ENCODE measurements at places on chromosomes 3 and 15.

GRCh38 chr15:82750831-82751180 is 41.1 kb upstream of the AP3B2 start:
- DNase-seq, result no peak

DNA sequence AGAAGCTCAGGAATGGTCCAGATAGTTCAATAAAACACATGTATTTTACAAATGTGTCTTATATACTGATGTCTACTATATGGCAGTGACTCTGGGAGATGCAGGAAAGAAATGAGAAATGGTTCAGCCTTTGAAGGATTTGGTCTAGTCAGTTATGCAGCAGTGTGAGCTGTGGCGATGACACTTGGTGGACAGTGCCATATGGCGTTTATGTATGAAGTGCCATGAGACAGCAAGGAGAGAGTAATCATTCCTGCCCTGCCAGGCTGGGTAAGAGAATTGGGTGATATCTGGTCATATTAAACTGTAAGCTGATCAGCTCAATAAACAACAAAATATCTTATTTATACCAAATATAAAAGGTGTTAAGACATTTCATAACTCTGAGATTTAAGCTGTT is 47.6 kb upstream of the ANP32A start:
- no peak for DNase-seq

- DNase-seq, result no peak
These were observed 48.7 kb downstream of the MYH15 start for GRCh38 chr3:108461661-108462111.

- no peak for DNase-seq
These were observed 123.0 kb downstream of the PTPRG start for GRCh38 chr3:61684386-61684785.

GRCh38 chr15:90291679-90292356 is 26.3 kb downstream of the NGRN start:
- DNase-seq, result no peak

DNA sequence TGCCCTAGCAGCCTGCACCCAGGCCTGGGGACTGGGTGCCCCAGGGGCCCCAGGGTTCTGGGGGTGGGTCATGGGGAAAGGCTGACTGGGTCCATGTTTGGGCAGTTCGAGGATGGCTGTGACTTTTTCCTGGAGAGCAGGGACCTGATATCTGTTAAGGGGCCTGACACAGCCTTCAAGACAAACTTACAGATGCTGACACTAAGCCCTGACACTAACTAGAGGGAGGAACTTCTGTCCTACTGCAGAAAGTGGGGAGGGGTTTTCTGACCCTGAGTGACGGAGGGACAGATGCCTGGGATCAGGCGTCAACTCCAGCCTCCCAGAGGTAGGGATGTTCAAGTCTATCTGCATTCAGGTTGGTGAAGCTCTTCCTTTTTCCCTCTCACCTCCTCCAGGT is 45.0 kb upstream of the SLC6A11 start:
- DNase-seq, result no peak

DNA sequence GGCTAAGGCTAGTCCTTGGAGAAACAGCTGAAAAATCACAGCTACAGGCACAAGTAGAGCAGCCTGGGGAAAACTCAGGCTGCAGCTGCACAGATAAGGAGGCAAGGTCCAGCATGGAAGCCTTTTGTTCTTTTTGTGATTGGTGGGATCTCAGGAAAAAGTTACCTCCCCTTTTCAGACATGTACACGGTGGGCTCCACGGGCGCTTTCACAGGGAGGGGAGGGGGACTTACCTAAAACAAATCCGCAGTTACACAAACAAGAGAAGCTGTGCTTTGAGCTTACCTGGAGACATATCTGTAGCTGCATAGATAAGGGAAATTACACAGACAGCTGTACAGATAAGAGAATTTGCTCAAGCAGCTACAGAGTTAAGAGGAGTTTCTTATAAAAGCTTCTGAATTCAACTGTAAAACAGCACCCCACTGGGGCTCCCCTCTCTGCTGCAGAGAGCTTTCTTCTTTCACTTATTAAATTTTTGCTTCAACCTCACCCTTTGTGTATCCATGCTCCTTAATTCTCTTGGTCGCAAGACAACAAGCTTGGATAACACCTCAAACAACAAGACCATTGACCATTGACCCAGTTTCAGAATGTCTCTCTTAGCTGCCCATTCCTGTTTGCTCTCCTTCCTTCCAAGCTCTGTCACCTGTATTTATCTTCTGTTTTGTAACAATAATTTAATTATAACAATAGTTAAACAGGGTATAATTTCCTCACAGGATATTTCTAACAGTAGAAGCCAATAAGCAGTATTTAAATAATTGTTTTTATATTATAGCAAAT is 10.9 kb upstream of the CD200 start:
- no peak for DNase-seq

- DNase-seq, result no peak
These were observed 127.6 kb downstream of the NAALADL2 start for GRCh38 chr3:174986685-174987084.

DNA sequence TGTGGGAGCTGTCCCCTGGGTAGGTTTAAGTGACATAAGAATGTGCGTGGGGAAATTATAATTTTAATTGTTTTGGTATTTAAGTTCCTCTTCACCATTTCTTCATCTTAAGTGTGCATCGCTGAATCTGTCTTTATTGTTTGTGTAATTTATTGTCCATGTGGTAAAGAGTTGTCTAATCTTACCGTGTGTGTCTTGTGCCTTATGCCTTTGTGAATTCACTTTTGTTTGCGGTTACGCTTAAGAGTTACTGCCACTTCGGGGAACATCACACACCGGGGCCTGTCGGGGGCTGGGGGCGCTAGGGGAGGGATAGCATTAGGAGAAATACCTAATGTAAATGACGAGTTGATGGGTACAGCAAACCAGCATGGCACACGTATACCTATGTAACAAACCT is 767 bp downstream of the WDR48 start:
- no peak for DNase-seq

DNA sequence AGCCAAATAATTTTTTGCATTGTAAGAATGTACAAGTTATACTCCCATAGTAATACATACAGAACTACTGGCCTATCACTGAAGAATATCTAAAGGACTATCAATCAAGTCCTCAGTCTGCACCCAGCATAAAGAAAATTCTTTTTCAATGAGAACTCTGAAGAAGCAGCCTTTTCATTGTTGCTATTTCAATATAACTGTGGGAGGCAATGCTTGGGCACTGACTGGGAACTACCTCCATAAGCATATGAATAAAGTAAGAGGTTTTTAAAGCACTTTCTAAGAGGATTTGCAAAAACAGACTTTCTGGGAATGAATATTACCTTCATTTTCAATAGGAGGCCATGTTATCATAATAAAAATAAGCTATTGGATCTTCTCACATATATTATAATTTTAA is 24.6 kb upstream of the NECTIN3 start:
- no peak for DNase-seq

DNA sequence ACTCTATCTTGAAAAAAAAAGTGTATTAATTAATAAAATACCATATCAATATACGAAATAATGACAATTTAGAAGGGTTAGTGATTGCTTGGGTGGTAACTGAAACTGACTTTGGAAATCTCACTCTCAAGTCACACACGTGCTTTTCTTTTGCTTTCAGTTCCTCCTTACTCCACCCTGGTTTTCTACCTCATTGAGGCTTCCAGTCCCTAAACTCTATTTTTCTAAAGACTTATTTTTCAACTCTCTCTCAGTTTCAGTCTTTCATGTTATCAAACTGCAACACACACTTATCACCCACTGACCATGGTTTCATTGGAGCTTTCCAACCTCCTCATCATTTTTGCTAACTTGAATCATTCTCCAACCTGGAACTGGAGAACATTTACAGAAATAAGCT is 23.5 kb downstream of the IL12A start:
- no peak for DNase-seq

DNA sequence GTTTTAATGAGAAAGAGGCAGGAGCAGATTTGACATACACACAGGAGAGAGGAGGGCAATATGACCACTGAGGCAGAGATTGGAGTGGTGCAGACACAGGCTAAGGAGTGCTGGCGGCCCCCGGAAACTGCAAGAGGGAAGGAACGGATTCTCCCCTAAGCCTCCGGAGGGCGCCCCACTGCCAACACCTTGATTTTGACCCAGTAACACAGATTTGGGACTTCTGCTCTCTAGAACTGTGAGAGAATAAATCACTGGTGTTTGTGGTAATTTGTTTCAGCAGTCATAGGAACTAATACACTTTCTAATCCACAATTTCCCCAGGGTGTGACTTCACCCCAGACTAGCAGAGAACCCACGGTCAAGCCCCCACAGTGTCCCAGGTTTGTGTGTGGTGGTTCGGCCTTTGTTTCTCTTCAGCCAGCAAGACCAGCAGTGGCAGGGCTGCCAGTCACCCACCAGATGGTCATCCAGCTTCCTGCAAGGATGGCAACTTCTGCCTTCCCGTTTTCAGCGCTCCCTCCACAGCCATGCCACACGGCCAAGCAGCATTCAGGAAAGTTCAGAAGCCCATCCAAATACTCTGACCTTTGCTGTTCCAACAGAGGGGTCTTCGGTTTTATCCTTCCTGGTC is 23.6 kb upstream of the TSPAN3 start:
- DNase-seq, result no peak

GRCh38 chr15:69599271-69599670 is 146.7 kb downstream of the RPLP1 start:
- no peak for DNase-seq

DNA sequence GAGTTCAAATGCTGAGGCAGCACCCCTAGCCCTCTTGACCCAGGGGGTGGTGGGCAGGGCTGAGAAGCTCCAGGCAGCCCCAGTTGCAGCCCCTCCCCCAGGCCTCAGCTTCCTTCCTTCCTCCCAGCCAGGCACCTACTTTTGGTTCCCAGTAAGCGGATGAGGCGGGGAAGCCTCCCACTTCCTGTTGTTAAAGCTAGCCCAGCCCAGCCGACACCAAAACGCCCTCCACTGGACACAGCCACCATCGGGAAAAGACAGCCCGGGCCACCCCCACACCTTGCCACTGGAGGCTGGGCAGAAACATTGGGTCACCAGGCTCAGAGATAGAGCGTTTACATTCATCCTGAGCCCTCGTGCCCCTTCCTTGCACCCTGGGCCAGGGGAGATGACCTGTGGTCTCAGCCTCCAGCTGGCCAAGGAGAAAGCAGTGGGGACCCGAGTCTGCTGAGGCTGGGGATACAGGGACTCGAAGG is 3.5 kb downstream of the DUSP7 start:
- peak; percentile 13 for DNase-seq

- DNase-seq, result no peak
These were observed 415.9 kb upstream of the KCNMB2 start for GRCh38 chr3:178120367-178120766.

DNA sequence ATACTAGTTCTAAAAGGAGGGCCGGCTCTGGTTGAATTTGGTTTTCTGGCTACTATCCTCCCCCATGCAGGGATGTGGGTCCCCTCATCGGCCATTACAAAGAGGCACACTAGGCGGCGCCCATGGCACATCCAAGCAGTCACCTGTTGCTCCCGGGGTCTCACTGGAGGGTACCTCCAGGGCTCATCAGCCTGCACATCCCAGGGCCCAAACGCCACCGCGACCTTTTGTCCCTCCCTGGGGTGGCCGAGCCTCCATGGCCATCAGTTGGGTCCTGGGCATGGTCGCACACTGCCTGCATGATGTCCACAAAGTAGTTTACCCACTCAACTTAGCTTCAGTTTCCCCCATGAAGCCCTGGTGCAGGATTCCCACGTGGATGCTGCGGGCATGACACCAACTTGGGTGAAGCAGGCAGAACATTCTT is 28.3 kb downstream of the IDH3A start:
- DNase-seq, result peak; percentile 23

DNA sequence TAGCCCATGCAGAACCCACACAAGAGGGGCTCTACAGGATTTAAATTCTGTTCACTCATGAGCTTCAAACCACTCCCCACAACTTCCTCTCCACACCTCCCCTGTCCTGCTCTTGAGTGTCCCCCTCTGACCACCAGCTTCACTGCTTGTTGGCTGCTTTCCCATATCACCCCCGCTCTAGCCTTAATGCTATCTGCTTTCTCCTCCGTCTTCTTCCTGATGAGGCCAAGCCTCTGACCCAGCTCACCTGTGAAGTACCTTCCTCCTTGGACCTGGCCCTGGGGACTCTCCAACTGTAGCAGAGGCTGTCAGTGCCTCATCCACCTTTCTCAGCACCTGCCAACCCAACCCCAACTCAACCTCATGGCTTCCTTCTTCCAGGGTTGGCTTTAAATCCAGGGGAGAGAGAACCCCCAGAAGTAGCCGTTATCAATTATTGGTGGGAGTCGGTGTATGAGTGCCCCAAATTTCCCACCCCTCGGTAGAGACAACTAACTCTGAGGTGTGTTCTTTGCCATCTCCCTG is 174.8 kb downstream of the MINAR1 start:
- DNase-seq, result no peak

- DNase-seq, result no peak
These were observed 284.1 kb downstream of the NFKBIZ start for GRCh38 chr3:102133376-102133775.

DNA sequence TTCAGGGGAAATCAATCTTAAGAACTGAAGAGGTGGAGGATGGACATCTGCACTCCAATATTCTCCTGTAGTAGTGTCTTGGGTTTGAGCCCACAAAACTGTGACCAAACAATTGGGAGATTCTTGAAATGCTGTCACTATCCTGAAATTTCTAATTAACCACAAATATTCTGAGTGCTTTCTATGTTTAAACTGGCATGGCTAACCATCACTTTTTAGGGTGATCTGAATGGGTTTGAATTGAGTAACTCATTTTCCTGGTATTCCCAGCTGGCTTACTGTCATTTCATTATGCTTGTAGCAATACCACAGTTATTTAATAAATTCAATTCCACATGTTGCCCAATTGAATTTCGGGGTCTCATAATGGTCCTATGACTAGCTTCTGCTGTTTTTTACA is 216.9 kb upstream of the DCBLD2 start:
- DNase-seq, result no peak

GRCh38 chr3:27216955-27217552 is 152.1 kb downstream of the NEK10 start:
- no peak for DNase-seq

DNA sequence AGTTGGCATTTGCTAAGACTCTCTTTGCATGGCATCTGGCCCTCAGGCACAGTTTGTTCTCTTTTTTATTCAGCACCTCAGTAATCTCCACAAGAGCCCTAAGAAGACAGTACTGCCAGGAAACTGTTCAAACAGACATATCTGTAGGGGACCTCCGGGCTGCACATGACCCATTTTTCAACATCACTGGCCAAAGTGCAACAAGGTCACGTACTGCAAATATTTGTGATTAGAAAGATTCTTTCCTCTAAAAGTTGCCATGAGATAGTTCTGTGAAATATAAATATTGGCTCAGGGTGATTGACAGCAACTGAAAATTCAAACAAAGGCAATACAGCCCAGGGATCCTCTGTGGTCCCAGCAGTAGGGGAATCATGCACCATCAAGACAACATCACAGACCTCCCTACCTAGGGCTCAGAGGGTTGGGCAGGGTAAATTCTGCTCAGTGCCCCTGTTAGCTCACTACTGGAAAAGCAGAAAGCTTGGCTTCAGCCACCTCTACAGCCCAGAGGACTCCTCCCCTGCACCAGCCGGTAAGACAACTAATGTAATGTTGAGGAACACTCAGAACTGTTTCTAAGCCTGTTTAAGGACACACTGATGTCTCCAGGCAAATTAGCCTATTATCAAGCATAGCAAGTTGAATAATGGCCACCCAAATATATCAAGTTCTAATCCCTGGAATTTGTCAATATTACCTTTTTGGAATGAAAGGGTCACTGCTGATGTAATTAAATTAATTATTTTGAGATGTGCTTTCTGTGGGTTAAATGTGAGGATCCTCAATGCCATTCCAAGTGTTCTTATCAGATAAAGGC is 117.4 kb upstream of the LPP start:
- DNase-seq, result no peak

GRCh38 chr3:189001559-189001958 is 170.2 kb upstream of the TPRG1 start:
- DNase-seq, result no peak
